T-helper 2 cell (primary cell): ENCODE measurements at places on chromosomes 12 and 14.
A peak's percentile ranks its signal among the peaks of the same experiment; 100 is the strongest.

DNA sequence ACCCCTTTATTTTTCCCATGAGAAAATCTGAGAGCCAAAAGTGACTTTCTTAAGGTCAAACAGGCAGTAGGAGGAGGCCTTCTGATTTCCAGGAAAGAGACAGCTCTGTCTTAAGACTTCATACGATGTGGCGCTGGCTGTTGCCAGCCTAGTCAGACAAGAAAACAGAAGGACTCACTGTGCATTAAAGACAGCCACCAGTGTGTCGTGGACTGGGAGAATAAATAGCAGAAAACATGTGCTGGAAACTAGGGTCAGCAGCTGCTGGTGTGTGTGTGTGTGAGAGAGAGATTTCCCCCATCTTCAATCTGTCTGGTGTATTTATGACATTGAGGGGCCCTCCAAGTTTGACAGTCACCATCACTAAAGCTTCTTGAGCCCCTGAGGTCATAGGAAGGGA lies 708.6 kb upstream of the TMEM132C start:
- no peak for DNase-seq

DNA sequence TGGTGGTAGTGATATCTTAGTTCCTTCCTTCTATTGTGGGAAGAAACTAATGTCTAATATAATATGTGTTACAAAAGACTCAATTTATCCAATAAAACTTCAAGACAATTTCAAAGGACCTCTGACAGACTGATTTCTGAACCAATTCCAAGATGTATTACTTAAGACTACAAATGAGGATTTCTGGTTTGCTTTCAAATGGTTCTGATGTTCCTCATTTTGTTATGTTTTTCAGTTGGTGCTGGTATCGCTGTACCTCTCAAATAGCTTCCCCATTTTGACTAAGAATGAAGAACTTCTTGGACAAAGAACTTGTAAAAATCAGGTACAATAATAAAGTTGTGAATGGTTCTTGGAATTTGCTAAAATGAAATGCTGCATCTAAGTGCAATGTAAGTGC lies 19.4 kb upstream of the MBIP start:
- no peak for DNase-seq

DNA sequence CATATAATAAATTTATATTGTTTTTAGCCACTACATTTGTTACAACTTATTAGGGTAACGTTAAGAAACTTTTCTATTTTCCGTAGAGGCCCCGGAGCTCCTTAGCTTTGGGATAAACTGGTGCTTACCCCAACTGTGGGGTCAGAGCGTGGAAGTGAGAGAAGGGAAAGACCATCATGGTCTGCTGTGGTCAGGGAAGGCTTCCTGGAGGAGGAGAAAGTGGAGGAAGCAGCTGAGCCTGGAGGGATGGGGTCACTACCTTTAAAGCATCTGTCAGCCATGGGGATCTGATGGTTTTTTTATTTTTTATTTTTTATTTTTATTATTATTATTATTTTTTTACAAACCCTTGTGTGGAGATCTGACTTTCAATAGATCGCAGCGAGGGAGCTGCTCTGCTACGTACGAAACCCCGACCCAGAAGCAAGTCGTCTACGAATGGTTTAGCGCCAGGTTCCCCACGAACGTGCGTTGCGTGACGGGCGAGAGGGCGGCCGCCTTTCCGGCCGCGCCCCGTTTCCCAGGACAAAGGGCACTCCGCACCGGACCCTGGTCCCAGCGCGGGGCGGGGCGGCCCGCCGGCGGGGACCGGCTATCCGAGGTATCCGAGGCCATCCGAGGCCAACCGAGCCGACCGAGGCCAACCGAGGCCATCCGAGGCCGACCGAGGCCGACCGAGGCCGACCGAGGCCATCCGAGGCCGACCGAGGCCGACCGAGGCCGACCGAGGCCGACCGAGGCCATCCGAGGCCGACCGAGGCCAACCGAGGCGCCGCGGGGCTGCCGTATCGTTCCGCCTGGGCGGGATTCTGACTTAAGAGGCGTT lies 1101.2 kb upstream of the TMEM132C start:
- DNase-seq, result peak; percentile 50

- no peak for DNase-seq
Observed at GRCh38 chr12:68804657-68805591, 3.1 kb upstream of the MDM2 start.

- DNase-seq, result no peak
Observed at GRCh38 chr12:63918800-63919300, 74.3 kb downstream of the SRGAP1 start.

GRCh38 chr14:33287189-33287588 lies 348.5 kb downstream of the NPAS3 start:
- no peak for DNase-seq

- DNase-seq, result no peak
Observed at GRCh38 chr12:6963016-6963731, 7.3 kb downstream of the PHB2 start.

GRCh38 chr14:30888480-30889243 lies 14.3 kb downstream of the COCH start:
- DNase-seq, result no peak

DNA sequence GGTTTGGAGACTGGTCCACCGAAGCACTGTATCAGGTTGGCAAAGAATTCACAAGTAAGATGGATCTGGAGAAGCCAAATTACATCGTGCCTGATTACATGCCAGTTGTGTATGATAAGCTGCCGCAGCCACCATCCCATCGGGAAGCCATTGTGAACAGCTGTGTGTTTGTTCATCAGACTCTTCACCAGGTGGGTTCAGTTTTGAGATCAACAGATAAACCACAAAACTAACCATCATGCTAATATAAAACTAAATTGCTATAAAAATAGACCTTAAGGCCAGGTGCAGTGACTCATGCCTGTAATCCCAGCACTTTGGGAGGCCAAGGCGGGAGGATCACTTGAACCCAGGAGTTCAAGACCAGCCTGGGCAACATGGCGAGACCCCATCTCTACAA lies 58.9 kb downstream of the HSP90AA1 start:
- DNase-seq, result no peak

DNA sequence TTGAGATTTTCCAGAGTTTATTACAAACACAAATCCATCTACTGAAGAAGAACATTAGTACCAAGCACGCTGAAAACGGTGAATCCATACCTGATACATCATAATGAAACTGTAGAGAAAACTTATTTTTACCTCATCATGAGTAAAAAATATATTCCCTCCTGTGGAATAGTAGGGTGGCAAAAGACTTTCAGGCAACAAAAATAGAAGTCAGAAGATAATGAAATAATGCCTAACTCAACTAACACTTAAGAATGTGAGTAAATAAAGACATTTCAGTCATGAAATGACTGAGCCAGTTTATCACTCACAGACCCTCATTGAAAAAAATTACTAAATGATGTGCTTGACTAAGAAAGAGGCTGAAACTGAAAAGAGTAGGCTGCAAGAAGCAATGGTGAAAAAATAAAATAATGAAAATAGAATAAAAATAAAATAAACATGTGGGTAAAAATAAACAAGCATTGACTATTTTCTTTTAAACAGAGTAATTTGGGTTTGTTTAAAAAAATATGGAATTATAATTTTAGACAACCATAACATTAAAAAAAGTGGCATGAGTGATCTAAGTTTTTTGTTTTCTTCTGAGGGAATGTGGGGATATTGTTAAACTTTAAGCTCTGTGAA lies 148.6 kb downstream of the ASCL1 start:
- DNase-seq, result no peak

DNA sequence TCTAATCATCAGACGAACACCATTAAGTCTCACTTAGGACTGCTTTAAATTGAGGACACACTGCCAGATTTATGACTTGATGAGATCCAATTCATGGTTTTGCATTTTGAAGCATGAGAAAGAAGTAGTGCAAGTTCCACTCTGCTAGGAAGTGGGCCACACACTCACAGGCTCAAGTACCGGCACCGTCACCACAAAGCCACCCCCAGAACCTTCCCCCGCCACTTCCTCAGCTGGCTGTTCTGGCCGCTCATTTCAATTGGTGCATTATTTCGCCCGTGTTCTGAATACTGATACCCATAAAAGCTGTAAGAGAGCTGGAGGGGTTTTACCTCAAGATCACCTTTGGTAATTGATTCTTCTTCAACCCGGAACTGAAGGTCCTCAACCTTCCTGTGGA lies 70.1 kb downstream of the CLIP1 start:
- no peak for DNase-seq

DNA sequence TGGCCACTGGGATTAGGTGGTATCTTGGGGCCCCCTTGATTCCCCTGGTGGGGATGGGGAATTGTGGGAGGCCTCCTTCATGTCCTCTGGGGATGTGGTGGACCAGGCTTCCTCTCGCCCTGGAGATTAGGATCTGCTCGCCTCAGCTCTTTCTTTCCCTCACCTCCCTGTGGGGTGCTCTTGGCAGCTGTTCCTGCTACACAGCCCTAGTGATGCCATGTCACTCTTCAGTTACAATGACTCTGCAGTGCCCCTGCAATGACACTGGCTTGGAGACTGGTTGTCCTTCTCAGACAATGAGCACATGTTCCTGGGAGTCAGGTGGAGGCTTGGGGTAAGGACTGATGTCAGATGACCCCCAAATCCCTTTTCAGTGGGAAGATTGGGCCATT lies 83.9 kb downstream of the ADCK1 start:
- no peak for DNase-seq

GRCh38 chr12:122893208-122894153 lies 2.4 kb downstream of the VPS37B start:
- no peak for DNase-seq

DNA sequence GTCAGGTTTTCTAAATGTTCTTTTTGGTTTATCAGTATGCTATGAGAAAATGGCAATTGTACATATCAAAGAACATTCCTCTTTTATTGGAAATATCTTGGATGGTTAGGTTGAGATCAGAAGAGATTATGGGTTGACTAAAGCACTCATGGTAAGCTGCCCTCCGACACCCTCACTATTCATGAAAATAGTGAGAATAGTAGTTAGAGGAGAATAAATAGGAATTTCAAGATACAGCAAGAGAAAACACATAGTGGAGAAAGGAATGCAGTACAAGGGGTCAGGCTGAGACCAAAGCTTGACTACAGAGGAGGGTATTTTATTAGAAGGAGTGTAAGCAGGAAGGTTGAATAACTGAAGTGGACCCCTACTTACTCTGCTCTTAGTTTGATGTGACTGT lies 112.5 kb downstream of the PTPRQ start:
- no peak for DNase-seq

DNA sequence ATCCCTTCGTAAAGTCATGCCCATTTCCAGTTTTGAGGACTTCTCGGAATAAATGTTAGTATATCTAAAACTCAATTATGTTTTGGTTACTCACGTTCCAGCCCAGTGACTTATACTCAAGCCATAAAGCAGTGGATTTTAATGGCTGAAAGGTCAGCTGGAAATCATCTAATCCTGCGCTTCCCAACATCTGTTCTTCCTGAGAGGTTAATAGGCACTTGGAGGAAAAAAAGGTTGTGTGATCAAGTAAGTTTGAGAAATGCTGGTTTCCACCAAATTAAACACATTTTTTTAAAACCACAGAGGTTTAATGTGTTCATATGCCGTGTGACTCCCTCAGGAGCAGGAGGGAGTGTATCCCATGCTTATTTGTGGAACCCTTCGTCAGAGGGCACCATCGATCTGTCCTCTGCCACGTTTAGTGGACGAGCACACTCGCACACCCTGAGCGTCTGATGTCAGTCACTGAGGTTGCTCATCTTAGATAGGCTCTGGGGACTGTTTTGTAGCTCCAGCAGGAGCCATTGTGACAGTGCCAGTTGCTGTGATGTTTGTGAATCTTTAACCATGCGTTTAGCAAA lies 41.4 kb downstream of the FBXL14 start:
- no peak for DNase-seq

GRCh38 chr14:50038398-50039119 lies 77.8 kb downstream of the VCPKMT start:
- DNase-seq, result no peak

- no peak for DNase-seq
Observed at GRCh38 chr12:14901228-14901562, 15.5 kb upstream of the MGP start.

DNA sequence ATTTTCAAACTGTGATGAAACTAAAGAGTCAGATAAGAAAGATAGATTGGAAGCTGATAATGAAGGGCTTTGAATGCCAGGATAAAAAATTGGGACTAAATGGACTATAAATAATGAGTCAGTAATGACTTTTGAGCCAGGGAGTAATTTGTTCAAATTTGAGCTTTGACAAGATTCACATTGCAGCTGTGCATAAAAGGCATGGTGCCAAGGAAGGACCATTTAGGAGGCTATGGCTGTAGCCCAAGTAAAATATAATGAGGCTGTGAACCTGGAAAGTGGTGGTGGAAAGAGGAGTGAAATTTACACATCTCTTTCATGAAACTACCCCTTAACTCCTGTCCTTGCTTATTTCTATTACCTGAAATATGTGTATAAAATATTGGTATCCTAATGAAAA lies 218.5 kb downstream of the SLC6A15 start:
- DNase-seq, result no peak

DNA sequence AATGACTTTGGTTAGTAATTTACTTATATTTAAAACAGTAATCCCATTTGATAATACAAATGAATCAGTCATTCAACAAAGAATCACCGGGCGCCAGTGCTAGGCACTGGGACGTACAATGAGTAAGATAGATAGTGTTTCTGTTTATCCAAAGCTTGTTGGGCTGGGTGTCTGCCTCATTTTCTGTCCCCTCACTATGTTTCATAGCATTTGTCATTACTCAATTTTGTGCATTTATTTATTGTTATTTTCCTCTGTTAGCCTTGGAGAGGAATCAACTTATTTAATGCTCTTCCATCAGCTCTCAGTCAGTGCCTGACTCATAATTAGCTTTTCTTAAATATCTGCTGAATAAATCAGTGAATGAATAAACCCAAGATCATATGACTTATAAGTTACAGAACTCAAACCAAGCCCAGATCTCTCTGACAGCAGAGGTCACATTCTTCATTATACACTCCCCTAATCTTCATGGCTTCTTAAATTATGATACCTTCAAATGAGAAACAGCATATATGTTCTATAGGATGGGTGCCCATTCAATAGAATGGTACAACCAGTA lies 86.2 kb downstream of the TSPAN8 start:
- DNase-seq, result no peak

DNA sequence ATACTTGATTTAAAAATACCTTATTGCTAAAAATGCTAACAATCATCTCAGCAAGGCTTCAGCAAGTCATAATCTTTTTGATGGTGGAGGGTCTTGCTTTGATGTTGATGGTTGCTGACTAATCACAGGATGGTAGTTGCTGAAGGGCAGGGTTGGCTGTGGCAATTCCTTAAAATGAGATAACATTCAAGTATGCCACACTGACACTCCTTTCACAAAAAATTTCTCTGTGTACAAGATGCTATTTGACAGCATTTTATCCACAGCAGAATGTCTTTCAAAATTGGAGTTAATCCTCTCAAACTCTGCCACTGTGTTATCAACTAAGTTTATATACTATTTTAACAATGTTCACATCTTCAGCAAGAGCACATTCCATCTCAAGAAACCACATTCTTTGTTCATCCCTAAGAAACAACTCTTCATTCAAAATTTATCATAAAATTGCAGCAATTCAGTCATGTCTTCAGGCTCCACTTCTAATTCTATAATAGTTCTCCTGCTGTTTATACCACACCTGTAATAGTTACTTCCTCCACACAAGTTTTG lies 16.1 kb downstream of the SCAF11 start:
- DNase-seq, result no peak

GRCh38 chr12:43282106-43282505 lies 269.9 kb downstream of the ADAMTS20 start:
- no peak for DNase-seq

GRCh38 chr12:48001505-48002413 lies 2.5 kb downstream of the COL2A1 start:
- DNase-seq, result no peak
